ENCODE measurements at places on chromosomes 5 and 9.

GRCh38 chr5:40680741-40681362 lies 1.1 kb downstream of the PTGER4 start:
- no peak for DNase-seq

DNA sequence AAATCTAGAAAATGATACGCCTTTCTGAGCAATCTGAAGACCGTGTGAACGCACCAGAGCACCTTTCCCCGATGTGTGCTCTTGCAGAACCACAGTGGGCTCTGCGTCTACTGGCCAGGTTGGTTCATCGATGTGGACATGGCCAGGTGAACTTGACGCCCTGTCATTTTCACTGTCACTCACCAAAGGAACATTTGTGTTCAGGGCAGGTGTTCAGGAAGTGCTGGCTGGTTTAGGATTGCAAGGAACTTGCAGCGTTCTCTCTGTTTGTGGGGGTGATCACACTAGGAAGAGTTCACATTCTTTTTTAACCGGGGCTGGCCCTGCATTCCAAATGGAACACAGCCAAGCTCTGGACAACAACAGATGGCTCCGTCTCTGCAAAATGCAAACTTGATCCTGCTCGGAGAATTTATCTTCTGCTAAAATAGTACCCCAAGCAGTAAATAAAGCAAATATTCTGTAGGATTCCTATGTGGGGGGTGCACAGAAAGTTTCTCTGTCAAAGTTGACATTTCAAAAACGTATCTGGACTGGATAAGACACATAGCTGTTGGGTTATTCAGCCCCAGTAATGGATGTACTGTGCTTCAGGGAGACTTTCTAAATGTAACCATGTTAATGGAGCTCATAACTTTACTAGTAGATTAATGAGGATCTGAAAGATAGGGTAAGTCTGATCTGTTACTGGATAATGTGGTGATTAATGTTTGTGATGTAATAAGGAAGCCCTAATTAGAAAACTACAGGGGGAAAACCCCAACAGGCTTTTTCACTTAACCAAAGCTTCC lies 45.7 kb upstream of the FANCC start:
- DNase-seq, result no peak

GRCh38 chr5:143055596-143056338 lies 285.6 kb downstream of the ARHGAP26 start:
- DNase-seq, result no peak

DNA sequence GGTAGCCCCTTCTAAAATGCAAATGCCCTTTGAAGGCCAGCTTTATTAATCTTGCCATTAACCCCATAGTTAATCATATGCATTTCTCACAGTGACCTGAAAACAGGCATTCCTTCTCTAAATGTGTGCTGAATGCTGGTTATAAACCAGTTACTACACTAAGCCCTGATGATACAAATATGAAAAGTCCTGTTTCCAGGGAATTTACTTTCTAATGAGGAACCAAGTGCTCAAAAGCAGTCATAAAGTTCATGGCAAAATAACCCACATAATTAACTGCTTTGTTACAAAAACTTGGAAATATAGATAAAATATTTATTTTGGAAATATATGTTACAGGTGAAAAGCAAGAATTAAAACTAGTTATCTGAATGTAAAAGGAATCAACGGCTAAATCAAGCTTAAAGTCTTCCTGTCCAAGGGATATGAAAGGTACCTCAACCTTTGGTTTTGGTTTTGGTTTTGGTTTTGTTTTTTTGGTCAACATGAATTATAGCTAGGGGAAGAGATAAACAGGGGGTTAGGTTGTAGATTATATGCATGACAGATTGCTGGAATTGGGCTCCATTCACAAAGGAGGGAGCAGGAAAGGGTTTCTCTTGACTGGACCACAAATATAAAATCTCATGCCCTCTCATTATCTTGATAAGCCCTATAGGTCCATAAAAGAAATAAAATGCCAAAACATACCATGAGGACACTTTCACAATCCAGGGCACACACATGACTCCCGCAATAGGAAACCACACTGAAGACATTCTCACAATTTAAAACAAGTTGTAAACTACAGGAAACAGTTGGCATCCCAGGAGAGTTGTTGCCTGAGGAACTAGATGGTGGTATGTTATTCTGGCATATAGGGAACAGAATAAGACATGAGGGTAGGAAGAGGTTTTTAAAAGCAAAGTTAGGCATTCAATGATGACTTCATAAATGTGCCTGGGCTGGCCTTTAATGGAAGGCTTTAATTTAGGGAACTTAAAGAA lies 46.7 kb upstream of the MACIR start:
- DNase-seq, result no peak

DNA sequence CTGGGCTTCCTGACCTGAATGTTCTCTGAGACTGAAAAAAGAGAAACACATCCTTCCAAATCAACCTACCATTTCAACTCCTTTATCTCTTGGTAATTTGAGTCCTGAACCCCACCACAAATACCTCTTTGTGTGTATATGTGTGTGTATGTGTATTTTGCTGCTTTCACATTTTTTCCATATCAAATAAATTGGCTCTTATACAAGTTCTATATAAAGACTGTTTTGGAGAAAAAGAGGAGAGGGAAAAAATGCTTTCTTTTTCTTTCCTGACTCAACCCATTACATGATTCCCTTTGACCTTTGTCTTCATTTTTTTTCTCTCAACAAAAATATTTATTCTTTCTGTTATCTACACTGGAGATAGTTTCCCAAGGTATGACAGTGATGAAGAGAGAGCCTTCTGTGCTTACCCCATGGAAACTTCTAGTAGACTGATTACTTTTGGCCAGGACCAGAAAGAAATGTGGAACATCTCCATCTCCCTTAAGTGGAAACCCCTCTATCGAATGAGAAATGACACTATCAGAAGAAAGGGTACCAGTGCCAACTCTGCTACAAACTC lies 85.3 kb downstream of the PAPPA start:
- DNase-seq, result no peak

DNA sequence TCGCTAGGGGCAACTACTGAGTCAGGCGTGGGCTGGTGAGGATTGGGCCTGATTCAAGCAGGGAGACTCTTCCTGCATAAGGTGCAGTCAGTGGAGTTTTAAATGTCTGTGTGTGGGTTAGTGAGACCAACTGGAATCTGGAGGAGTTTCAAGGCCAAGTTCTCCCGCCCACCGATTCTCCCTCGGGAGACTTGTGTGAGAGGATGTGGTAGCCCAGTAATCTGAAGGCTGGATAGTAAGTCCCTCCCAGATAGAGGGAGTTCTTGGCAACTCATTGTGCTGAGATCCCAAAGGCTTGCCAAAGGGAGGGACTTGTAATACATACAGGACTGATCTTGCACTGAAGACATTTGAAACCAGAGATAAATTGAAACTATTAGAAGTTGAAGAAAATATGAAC lies 51.8 kb downstream of the WDR36 start:
- DNase-seq, result no peak

GRCh38 chr5:113694576-113694975 lies 181.1 kb downstream of the YTHDC2 start:
- no peak for DNase-seq

DNA sequence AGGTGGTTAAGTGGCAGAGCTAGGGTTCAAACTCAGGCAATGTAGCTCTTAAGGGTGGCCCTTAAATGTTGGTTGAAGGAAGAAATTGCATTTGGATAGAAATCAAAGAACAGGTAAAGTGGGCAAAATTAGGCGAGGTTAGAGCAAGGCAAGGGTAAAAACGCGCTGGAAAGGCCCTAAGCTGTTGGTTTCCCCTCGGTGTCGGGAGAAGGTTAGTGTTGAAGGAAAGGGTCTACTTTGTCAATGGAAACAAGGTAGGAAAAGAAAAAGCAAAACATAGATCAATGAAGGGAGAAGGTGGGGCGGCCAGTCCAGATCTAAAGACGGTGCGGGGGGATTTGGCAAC lies 431 bp downstream of the FASTKD3 start:
- DNase-seq, result no peak

- DNase-seq, result no peak
Measured at GRCh38 chr5:81303563-81303962, 2.2 kb downstream of the ZCCHC9 start.

GRCh38 chr9:124676159-124676551 lies 95.0 kb downstream of the NR6A1 start:
- DNase-seq, result no peak

- no peak for DNase-seq
Measured at GRCh38 chr5:110625376-110625999, 101.0 kb downstream of the TMEM232 start.

GRCh38 chr9:131747352-131747751 lies 7.5 kb upstream of the RAPGEF1 start:
- DNase-seq, result no peak

- no peak for DNase-seq
Measured at GRCh38 chr5:59615272-59615671, 278.3 kb downstream of the PDE4D start.

- DNase-seq, result no peak
Measured at GRCh38 chr5:169218176-169218575, 82.8 kb downstream of the SLIT3 start.

DNA sequence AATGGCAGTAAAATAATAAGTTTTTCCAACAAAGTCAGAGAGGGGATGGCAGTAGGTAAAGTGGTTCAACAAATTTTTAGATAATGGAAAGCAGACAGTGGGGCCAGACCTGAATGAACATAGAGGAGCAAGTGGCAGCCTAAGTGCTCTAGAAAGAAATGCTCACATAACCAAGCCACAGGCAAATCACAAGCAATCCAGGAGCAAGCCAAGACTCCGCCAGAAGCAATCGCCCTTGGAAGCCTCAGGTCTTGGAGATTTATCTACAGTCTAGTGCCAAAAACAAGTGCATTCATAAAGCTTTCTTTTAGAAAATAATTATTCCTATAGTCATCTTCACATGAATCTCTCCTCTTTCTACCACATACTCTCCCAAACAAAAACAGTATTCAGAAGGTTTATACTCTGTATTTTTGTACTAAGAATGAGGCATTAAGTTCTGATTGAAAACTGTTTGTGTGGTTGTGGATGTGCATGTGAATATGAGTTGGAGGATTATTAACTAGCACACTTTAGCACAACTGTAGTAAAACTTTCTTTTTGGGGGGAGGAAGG lies 375.5 kb downstream of the CDH9 start:
- DNase-seq, result no peak

GRCh38 chr5:88142636-88142885 lies 126.1 kb downstream of the TMEM161B start:
- no peak for DNase-seq

DNA sequence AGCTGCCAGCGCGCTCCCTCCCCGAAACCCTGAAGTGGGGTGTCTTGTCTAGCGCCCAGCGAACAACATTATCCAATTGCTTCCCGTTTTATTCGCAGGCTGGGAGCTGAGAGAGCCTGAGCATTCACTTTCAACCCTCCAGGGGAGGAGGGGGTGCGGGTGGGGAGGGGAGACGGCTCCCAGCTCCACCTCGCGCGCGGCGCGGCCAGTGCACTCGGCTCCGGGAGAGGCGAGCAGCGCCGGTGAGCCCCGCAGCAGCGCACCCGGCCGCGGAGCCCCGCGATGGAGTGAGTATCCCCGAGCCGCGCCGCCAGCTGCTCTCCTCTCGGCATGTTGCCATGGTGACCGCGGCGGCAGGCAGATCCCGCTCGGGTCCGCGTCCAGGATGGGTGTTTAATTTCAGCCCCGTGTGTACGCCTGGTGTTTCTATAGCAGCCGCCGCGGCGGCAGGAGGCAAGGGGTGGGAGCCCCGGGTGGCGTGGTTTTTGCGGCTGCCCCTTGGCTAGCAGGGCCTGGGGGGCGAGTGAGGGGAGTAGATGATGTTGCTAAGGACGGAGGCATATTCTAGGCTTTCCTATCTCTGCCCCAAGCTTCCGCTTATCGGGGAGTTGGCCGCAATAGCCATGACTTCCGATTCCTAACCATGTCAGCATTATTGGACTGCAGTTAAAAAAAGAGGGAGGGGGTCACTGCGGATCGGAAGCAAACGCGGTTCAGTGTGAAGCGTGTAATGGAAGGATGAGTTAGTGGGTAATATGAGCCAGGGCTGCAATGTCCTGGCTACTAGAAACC lies 139.2 kb upstream of the PALM2AKAP2 start:
- no peak for DNase-seq

GRCh38 chr5:141701360-141702119 lies 19.5 kb upstream of the ARAP3 start:
- no peak for DNase-seq

DNA sequence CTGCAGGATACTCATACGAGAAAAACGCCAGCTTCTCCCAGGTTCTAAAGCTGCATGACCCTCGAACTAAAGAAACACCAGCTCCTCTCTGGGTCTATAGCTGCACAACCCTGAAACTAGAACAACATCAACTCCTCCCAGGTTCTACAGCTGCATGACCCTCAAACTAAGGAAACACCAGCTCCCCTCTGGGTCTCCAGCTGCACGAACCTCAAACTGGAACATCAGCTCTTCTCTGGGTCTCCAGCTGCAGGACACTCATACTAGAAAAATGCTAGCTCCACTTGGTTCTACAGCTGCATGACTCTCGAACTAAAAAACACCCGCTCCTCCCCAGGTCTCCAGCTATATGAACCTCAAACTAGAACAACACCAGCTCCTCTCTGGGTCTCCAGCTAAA lies 811.1 kb downstream of the CDH9 start:
- DNase-seq, result no peak

DNA sequence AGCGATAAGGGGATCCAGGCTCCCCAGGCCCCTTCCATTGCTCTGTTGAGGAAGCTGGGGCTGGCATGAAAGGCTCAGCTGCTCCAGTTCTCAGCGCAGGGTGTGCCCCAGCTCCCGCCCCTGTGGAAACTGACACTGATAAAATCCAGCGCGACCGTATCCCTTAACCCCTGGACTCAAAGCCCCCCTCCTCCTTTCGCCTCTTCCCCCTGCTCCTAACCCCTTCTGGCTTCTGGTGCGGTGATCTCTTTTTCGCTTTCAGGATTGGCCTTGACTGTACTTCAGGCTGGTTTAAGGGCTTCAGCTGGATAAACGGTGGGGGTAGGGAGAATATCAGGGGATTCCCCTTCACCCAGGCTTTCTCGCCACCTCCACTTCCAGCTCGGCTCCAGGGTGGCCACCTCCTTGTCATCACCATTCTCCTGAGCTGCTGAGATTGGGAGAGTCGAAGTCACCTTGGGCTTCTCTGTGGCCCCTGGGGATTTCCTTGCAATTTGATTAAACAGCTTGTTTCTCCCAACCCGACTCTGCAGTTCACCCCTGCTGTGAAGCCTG lies 843 bp downstream of the BSPRY start:
- no peak for DNase-seq

DNA sequence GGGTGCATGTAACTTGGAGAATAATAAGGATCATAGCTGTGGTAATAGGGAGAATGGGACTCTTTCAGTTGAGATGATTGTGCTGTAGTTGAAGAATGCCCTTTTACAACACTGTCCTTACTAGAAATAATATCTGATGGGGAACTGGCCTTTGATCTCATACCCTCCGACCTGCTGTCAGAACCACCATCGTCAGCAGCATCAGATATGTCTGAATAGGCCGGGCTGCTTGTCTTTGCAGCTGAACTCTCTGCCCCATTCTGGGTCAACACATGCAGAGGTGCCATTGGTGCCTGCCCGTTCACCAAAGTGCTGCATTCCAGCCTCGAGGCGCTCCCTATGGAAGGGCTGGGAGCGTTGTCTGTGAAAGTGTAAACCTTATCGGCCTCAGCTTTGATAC lies 99.1 kb downstream of the ZNF608 start:
- no peak for DNase-seq

All from stimulated activated CD4-positive, alpha-beta T cell treated with anti-CD3 and anti-CD28 coated beads, Interleukin-1b, Interleukin-23, amount 100 ng/mL, for 1 hour (primary cell).